ENCODE measurements at places on chromosomes 4 and X. TPM values are rescaled to one million over a fixed set of nuclear protein-coding genes. Genes with fewer than 3 reads are reported as not detected.

- DNase-seq, result no peak
- peaks cover 12% of the 10 kb centered on the region for H3K4me1 ChIP-seq
- no peaks in the 10 kb centered on the region for H3K27me3 ChIP-seq
- H3K4me3 ChIP-seq, result peak overlapping the region; percentile 44
- peak overlapping the region; percentile 52 for H3K27ac ChIP-seq
- H3K36me3 ChIP-seq, result no peaks in the 10 kb centered on the region
Measured at GRCh38 chrX:49308604-49309269, 5.3 kb downstream of the GAGE10 start.

DNA sequence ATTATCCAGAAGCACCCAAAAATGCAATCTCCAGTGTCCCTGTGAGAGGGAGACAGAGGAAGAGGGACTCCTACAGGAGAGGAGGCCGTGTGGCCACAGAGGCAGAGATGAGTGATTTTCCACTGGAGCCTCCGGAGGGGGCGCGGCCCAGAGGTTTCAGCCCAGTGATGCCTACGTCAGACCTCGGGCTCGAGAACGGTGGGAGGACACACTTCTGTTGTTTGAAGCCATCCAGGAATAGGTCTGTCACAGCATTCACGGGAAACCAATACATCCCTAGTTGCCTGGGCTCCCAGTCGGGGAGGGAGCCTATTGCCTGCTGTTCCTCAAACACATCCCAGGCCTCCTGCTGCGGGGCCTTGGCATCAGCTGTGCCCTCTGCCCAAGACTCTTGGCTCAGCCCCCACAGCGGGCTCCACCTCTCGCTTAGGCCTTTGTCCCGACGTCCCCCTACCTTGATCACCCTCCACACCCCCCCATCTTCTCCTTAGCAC lies 39.2 kb upstream of the HMX1 start:
- DNase-seq, result no peak
- no peak overlapping the region for H3K4me3 ChIP-seq
- no peaks in the 10 kb centered on the region for H3K4me1 ChIP-seq
- no peaks in the 10 kb centered on the region for H3K36me3 ChIP-seq
- H3K27ac ChIP-seq, result no peak overlapping the region

Gene H2BW2
- not detected for total RNA-seq

Gene REELD1
- total RNA-seq, result not detected

Measured in GM23338 (cell line).